Stimulated activated CD4-positive, alpha-beta T cell treated with anti-CD3 and anti-CD28 coated beads, TNF-alpha, amount 100 ng/mL, for 1 hour (primary cell): ENCODE measurements at places on chromosomes 7 and 10.

- no peak for DNase-seq
These were observed 17.2 kb upstream of the MEOX2 start for GRCh38 chr7:15703732-15704131.

DNA sequence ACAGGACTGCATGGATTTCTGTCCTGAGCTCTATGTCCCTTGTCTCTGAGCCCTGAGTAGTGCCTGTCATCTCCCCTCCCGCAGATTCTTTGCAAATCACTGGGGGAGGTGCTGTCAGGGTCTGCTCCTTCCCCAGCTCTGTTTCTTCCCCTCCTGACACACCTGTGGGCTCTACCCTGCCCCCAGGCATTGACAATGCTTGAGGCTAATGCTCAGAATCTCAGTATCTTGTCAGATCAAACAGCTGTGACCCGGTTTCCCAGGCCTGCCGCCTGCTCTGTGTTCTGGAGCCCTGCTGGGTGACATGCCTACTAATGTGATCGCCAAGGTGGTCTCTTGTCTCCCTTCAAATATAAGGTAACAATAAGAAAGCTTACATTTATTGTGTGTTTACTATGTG lies 209.0 kb downstream of the POU6F2 start:
- no peak for DNase-seq

GRCh38 chr7:149689291-149689721 lies 84.1 kb downstream of the ZNF467 start:
- no peak for DNase-seq

GRCh38 chr7:29871787-29872398 lies 65.6 kb downstream of the WIPF3 start:
- DNase-seq: no peak

GRCh38 chr7:126657137-126657536 lies 595.6 kb downstream of the GRM8 start:
- no peak for DNase-seq

- DNase-seq: peak; percentile 61
These were observed 640 bp upstream of the ZNF425 start for GRCh38 chr7:149126662-149127266.

DNA sequence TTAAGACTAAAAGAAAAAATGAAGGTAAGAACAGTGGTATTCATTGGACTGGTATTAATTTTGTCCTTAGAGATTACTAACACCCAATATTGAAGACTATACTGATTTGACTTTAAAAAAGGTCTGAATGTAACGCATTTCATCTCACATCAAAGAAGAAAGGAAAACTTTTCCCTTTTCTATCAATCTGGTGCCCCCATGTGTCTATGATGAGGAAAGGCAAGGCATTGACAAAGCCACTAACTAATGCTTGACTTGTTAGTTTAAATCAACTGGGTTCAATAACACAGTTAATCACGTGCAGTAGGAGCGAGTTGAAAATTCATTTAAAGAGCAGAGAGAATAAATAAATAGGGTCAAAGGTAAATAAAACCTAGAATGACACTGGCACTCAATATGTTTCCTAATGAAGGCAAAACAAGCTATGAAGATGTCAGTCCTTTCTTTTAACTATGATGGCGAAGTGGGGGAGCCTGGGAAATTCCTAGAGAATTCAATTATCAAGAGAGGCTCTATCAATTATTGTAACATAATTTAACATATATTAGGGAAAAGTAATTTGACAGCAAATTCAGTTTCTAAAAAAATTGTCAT lies 180.9 kb downstream of the ANK3 start:
- no peak for DNase-seq

GRCh38 chr10:7525314-7526016 lies 114.6 kb upstream of the SFMBT2 start:
- no peak for DNase-seq
